Right lung (tissue), 10 donors: ENCODE measurements at places on chromosomes 1 and 21.
A peak's percentile ranks its signal among the peaks of the same experiment; 100 is the strongest.

- peak; percentile 93 for DNase-seq
Observed at GRCh38 chr1:54488779-54489626, 59.0 kb upstream of the ACOT11 start.

- no peak for DNase-seq
Observed at GRCh38 chr1:226100436-226101391, 38.2 kb downstream of the H3-3A start.

DNA sequence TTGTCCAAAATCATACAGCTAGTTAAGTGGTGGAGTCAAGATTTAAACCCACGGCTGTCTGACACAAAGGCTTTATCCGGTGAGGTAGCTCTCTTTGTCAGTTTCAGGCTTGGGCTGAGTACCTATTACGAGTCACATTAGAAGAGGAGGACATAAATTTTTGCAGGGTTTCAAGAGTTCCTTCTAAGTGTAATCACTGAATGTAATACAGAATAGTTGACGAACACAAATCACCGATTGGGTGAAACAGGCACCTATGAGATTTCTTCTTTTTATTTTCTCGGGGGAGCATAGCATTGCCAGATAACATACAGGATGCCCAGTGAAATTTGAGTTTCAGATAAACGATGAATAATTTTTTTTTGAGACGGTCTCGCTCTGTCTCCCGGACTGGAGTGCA lies 847 bp downstream of the PSMD4 start:
- no peak for DNase-seq

DNA sequence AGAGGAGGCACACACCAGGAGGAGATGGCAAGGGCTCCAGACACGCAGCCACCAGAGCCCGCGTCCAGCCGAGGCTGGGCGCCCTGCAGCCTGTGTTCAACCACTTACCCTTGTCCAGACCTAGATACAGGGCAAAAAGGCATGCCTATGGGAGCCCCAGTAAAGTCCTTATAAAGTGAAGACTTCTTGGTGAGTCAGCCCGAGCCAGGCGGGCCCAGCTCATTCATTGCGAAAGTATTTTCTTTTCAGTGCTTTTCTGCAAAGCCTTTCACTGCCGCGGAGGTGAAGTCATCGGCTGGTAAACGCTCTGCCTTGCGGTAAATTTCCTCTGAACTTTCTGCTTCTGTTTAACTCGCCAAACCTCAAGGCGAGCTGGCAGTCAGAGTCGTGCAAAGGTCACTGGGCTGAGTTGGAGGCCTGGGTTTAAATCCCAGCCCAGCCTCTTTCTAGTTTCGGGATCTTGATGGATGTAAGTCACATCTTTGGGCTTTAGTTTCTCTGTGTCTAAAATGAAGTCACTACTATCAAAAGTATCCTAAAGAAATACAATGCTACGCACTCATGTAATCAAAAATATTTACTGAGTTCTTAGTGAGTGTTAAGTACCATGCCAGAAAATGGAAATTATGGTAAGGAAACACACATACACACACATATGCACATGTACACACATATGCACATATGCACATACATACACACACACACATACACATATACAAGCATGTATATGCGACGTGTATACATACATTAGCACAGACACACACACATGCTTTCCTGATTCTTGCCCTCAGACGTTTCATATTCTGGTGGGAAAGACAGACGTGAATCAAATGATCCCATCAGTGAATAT lies 54.7 kb upstream of the IFFO2 start:
- peak; percentile 56 for DNase-seq

GRCh38 chr1:155499953-155500639 lies 62.5 kb downstream of the ASH1L start:
- no peak for DNase-seq

DNA sequence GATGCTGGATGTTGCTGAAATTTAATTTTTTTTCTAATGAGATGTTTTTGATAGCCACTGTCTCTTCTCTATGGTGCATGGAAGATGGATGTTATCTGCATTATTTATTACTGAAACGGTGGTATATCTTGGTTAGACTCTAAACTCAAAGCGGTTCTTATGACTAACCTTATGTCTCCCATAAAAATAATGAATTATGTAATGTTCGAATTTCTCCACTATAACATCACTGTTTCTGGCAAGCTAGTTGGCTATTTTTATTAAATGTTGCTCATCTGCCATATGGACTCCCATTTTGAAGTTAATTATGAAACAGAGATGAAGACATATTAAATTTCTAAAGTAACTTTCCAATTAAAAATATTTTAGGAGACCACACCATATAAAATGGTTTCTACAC lies 808.6 kb upstream of the ADGRL4 start:
- no peak for DNase-seq

GRCh38 chr1:27097484-27097917 lies 57.4 kb downstream of the SLC9A1 start:
- DNase-seq = peak; percentile 79

- no peak for DNase-seq
Observed at GRCh38 chr1:163796394-163796821, 474.7 kb downstream of the NUF2 start.

GRCh38 chr1:201885531-201886075 lies 3.1 kb upstream of the SHISA4 start:
- DNase-seq = no peak

DNA sequence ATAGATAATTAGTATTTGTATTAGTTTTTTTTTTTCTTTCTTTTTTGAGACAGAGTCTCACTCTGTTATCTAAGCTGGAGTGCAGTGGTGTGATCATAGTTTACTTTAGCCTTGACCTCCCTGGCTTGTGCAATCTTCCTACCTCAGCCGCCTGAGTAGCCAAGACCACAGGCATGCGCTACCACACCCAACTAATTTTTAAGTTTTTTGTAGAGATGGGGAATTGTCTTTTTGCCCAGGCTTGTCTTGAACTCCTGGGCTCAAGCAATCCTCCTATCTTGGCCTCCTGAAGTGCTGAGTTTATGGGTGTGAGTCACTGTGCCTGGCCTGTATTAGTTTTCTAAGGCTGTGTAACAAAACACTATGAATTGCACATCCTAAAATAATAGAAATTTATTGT lies 58.3 kb downstream of the MSH4 start:
- DNase-seq = no peak

- no peak for DNase-seq
Observed at GRCh38 chr1:1361233-1361981, 3.1 kb upstream of the MXRA8 start.

GRCh38 chr1:206470692-206471414 lies 577 bp downstream of the IKBKE start:
- no peak for DNase-seq

DNA sequence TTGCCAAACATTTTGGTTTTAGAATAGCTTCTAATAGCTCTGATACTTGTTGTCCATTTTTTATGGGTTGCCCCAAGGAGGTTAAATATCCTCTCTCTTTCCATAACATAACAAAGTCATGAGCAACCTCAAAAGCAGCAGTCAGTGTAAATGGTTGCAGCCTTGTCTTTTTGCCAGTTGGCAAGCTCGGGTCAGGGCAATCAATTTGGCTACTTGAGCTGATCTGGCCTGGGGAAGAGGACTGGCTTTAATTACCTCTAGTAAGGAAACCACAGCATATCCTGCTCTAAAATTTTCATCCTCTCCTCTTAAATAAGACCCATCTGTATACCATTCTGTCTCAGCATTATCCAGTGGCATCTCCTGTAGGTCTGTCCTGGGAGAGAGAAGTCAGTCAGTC lies 21.2 kb upstream of the FMO4 start:
- no peak for DNase-seq

DNA sequence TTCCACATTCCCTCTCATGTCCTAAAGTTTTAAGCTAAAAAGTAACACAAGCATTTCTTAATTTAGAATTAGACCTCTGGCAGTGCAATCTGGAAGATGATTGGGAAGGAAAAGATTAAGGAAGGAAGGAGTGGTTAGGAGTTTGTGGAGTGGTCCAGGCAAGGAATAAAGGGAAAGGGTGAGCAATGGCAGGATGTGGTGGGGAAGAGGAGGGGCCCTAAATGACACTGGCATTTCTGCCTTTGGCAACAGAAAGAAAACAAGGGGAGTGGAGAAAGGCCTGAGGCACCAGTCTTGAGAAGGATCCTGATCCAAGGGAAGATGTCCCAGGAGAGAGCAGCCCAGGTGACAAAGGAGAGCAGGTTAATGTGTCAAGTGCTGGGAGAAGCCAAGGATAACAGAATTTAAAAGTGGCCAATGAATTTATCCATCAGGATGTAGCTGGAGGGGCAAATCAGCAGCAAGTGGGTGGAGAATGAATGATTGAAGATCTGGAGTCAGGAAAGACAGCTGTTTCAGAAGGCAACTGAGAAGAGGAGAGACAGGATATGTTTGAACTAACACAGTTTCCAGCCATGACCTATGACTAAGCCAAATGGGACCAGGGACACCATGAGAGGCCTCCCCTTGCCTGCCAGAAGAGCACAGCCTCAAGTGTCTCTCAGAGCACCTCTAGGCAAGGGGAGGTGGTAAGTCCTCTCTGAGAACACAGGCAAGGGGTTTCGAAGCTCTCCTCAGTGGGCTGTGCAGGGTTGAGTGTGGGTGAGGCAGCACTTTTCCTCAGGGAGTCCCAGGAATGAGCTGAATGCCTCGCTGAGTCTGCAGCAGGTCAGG lies 20.9 kb upstream of the LY9 start:
- no peak for DNase-seq

- DNase-seq = no peak
Observed at GRCh38 chr21:45208627-45208951, 79.1 kb downstream of the POFUT2 start.

GRCh38 chr1:9020305-9020704 lies 5.9 kb downstream of the SLC2A7 start:
- DNase-seq = no peak

- no peak for DNase-seq
Observed at GRCh38 chr1:201307231-201307630, 23.9 kb downstream of the PKP1 start.

DNA sequence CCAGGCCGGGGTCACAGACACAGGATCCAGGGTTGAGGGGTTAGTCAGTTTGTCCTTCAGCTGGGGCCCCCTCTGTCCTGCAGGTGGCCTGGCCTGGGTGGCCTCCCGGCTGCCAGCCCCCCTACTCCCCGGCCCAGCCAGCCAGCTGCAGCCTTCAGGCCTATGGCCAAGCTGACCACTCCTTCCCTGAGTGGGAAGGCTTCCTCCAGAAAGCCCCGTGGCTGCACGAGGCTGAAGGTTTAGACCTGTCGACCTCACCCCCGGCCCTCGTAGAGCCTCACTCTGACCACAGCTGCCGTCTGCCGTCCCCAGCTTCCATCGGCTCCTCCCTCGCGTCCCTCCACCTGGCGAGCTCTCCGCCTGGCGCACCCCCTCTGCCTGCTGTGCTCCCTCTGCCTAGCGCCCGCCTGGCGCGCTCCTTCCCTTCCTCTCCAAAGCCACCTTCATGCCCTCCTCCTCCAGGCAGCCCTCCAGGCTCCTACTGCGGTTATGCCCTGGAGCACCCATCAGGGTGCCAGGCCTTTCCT lies 9.6 kb downstream of the TTLL10 start:
- DNase-seq = no peak

DNA sequence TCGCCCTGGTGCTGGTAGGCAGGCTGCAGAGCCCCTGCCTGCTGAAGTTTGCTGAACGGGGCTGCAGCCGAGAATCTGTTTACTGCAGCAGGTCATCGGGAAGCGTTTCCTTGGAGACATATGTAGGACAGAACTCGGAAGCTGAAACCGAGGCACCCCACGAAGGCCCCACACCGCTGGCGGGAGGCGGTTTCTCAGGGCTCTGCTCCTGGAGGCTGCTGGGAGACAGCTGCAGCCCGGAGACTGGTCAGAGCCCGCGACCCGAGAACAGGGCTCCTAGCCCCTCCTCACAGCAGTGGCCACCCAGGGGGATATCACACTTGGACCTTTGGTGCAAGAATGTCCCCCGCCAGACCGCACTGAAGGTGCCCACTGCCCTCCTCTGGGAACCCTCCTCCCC lies 12.7 kb upstream of the PLCH2 start:
- DNase-seq = peak; percentile 54

DNA sequence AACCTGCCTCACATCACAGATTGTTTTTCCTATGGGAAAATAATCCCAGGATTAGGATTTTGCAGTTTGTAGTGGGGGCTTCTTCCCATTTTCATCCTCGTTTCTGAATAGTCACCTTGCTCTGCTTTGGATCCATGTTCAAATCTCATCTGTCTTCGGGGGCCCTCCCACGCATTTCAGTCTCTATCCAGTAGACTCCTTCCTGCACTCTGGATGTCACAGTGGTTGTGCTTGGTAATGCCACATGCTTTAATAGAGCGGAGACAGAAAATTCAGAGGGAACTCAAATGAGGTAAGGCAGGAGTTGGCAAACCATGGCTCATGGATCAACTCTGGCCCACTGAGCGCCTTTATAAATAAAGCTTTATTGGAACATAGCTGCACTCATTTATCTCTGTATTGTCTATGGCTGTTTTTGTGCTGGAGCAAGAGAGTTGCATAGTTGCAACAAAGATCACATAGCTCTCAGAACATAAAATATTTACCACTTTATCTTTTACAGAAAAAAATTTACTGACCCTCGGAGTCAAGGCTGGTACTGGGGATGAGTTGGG lies 101.0 kb downstream of the SPATA46 start:
- DNase-seq = no peak

GRCh38 chr1:160410406-160411005 lies 10.1 kb downstream of the VANGL2 start:
- DNase-seq = peak; percentile 50

DNA sequence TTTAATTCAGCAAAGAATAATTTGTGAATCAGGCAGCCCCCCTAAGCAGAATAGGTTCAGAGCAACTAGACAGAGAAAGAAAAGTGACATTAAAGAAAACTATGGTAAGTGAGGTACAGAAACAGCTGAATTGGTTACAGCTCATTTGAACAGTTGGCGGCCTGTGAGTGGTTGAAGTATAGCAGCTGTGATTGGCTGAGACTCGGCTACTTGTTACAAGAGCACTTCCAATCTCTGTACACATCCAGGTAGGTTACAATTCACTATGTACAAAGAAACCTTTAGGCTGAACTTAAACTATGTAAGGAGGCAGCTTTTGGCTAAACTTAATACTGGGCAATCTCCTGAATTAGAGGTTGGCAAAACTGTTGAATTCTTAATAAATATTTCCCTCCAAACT lies 171.1 kb upstream of the LHX8 start:
- DNase-seq = no peak
